Ammon's horn (tissue), 1 donor: ENCODE measurements at places on chromosomes 1 and 21.
A peak's percentile ranks its signal among the peaks of the same experiment; 100 is the strongest.

- no peak for DNase-seq
Measured at GRCh38 chr1:41444246-41444645, 40.2 kb downstream of the EDN2 start.

DNA sequence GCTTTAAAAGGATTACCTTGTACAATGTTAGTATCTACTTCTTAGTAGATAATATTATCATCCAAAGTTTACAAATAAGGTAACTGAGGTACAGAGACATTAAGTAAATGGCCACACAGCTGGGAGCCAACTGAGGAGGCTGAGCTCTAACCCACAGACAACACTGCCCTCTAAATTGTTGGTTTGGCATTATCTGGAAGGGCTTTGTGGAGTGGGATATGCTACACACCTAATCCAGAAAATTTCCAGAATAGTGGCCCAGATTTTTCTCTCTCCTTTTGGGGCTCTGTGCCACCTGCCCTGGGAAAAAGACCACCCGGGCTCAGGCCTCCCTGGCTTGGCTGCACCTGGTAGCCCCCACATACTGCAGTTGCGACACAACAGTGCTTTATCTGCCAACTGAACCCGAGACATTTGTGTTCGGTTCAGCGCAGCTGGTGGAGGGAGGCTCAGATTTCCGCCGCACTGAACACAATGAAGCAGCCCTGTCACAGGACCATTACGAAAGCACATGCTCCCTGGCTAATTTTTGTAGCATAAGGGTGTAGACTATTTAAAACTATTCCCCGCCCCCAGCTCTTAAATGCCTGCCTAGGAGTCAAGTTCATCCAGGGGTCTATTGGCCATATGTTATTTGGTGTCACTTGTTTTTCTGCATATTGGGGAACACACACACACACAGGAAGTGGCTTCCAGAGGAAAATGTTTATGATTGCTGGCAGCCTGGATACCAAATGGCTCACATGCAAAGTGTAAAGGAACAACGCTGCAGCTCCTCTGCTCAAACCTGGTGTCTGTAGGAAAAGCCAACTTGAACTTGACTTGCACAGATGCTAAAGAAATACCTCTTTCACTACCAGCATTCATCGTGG, 92.3 kb upstream of the ESRRG start:
- peak; percentile 59 for DNase-seq

GRCh38 chr1:67750691-67751054, 65.7 kb downstream of the GADD45A start:
- no peak for DNase-seq

DNA sequence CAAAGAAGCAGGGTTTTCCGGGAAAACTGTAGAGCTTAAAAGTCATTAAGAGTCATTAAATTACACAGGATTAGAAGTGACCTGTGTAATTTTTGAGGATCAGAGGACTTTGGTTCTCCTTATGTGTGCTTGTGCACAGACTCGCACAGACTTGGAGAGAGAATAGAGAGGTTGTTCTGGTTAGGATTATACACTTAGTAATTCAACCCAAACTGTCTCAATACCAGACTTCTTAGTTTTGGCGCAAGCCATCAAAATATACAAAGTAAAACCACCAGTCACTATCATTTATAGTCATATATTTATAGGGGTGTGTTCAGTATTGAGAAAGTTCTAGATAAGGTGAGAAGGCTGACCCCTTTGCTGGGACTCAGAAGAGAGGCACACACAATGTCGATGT, 112.3 kb downstream of the HLX start:
- no peak for DNase-seq

DNA sequence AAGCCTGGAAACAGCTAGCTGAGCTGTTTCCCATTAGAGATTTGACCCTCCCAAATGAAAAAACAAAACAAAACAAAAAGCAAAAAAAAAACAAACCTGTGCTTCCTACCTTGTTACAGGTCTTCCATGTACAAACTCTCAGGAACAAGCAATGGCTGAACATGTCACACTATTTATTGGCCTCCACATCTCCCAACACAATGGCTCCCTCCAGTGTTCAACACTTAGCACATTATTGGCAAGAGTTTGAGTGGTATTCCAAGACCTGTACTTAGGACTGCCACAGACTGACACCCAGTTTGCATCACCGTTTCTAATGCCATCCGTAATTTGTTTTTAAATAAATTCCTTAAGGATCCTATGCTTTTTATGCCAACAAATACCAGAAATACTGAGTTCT, 195.0 kb upstream of the OLFM3 start:
- DNase-seq, result peak; percentile 62

DNA sequence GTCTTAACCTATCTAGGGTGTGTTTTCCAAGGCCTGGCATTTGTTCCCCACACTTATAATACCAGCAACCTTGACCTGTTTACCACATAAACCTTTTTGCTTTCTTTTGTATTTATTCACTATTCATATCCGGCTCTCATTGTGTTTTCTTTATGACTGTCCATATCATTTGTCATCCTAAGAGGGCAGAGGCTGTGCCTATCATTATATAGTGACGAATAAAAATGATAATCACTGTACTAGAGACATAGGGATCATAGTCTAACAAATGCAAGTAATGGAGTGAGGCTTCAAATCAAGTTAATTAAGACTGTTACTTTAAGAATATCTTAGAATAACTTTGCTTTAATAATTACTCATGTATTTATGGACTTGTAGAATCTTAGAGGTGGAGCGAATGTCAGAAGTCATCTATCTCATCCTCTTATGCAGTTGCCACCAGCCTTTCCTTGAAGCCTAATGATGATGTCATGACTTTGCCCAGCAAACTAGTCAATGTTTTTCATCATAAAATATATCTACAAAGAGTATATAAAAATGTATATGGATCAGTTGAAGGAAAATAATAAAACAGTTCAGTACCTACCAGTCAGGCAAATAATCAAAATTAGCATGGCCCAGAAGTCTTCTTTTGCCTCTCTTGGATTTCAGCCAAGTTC, 4.7 kb upstream of the ETV3 start:
- DNase-seq, result no peak

- DNase-seq, result peak; percentile 82
Measured at GRCh38 chr1:55155522-55155921, 59.6 kb downstream of the USP24 start.

DNA sequence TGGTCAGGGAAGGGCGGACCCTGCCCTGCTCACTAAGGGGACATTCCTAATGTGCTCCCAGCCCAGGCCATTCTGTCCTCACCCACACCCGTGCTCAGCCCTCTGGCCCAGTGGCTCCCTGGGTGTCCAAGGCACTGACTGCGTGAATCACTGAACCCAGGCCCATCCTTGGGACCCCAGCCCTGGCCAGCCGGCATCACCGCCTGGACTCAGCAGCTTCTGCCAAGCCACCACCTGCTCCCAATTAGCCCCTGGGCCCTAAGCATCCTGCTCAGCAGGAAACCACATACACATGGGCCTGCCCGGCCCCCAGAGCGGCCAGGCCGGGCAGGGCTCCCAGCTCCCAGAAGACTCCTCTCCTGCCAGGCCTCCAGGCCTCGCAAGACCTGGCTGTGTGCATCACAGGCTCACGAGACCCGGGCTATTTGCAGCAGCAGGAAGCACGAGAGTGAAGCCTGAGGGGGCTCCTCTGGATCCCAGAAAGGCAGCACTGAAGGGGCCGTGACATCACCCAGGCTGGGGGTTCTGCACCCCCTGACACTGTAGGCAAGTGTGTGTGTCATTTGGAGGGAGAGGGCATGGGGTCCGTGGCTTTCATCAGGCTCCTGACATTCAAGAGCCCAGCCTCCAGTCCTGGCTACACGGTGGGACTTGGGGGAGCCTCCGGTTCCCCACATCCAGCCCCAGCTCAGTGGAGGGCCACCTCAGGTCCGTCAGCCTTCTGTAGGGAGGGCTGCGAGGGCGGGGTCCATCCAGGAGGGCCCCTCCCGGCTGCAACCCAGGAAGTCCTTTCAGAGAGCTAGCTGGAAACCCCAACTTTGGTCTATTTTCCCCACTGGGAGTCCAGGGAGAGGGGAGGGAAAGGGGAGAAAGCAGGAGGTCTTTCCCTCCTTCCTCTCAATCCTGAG, 1.6 kb downstream of the MFAP2 start:
- DNase-seq, result no peak

GRCh38 chr1:51833700-51834099, 44.8 kb downstream of the NRDC start:
- DNase-seq, result no peak

- peak; percentile 42 for DNase-seq
Measured at GRCh38 chr1:77283701-77284425, 2.0 kb downstream of the AK5 start.

GRCh38 chr1:8903410-8903809, 24.9 kb upstream of the ENO1 start:
- no peak for DNase-seq

GRCh38 chr1:103075316-103076000, 32.9 kb downstream of the COL11A1 start:
- DNase-seq, result no peak

- DNase-seq, result peak; percentile 7
Measured at GRCh38 chr21:30194701-30195299, 21.1 kb downstream of the CLDN8 start.

- DNase-seq, result no peak
Measured at GRCh38 chr1:221418346-221418745, 323.5 kb downstream of the DUSP10 start.

GRCh38 chr1:191760016-191760415, 398.2 kb upstream of the RGS18 start:
- no peak for DNase-seq

DNA sequence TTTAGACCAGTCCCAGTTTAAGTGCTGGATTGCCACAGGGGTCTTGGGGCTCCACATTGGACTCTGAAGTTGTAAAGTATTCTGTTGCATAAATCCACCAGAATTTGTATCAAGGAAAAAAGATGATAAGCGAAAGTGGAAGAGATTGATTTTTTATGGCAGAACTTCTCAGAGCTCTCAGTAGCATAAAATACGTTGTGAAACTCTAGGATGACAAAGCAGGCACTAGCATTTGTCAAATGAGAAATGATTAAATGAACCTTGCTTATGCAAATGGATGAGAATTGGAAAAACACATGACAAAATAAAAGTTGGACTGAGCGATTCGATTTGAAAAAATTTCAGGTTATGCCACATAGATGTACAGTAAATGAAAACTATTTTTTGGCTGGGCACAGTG, 253.8 kb upstream of the RAB4A start:
- DNase-seq, result no peak

GRCh38 chr1:159188375-159188788, 16.3 kb upstream of the ACKR1 start:
- DNase-seq, result peak; percentile 69

- DNase-seq, result no peak
Measured at GRCh38 chr1:74790453-74790852, 57.5 kb downstream of the TYW3 start.

DNA sequence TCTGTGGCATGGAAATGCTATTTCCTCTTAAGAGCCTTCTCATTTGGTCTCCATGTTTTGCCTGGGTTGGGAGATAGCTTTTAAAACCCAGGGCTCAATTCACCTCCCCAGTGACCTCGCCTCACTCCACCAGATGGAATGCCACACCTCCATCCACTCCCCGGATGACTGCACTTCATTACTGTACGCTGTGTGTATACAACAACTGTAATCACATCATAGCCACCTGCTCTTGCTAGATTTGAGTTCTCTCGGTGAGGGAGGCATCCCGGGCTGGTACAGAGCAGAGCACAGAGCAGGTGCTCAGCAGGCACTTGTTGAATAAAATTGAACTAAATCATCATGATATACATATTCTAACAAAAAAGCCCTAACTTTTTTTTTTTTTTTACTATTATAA, 26.0 kb downstream of the SDE2 start:
- no peak for DNase-seq

- DNase-seq, result peak; percentile 21
Measured at GRCh38 chr1:237562242-237562823, 328.4 kb downstream of the ZP4 start.

DNA sequence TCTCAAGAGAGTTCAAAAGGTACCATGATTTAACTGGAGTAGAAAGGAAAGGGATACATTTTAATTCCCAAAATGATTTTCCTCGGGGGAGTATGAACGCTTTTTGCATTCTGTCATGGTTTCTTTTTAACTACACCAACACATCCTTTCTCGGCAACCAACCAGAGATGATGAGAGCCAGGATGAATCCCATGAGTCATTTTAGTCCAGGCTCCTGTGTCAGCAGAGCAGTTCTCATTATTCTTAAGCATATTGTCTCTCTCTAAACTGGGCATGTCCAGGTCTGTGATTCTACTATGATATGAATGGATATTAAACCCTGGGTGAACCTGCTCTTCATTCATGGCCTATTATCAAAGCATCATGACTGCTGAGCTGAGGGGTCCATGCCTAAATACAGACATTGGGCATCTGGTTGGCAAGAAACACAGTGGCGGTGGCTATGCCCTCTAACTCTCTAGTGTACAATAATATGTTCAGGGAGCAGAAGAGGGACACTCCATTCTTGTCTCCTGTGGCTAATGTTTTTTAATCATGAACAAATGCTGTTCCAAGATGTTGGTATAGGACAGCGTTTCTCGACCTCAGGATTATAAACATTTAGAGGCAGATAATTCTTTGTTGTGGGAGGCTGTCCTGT, 124.3 kb upstream of the ESRRG start:
- peak; percentile 21 for DNase-seq

GRCh38 chr1:9243066-9243739, 8.6 kb downstream of the H6PD start:
- DNase-seq, result no peak

DNA sequence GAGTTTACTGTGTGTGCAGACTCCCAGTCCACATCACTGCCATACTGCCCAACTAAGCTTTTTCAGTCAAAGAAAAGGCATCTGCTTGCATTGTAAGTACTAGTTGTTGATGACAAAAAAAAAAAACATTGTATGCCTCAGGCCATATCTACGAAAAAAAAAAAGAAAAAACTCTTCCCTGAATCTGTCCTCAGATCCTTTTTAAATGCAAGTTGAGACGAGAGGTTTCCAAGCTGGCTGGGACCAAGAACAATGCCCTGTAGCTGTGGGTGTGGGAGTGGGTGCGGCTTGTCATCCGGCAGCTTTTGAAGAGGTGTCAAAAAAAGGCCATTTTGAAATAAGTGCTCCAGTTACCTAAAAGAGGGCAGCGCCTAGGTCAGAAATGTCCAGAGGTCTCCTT, 29.2 kb upstream of the HHAT start:
- no peak for DNase-seq

- DNase-seq, result no peak
Measured at GRCh38 chr1:185439727-185440415, 122.8 kb upstream of the IVNS1ABP start.

GRCh38 chr1:75293270-75293669, 159.1 kb downstream of the LHX8 start:
- DNase-seq, result no peak

DNA sequence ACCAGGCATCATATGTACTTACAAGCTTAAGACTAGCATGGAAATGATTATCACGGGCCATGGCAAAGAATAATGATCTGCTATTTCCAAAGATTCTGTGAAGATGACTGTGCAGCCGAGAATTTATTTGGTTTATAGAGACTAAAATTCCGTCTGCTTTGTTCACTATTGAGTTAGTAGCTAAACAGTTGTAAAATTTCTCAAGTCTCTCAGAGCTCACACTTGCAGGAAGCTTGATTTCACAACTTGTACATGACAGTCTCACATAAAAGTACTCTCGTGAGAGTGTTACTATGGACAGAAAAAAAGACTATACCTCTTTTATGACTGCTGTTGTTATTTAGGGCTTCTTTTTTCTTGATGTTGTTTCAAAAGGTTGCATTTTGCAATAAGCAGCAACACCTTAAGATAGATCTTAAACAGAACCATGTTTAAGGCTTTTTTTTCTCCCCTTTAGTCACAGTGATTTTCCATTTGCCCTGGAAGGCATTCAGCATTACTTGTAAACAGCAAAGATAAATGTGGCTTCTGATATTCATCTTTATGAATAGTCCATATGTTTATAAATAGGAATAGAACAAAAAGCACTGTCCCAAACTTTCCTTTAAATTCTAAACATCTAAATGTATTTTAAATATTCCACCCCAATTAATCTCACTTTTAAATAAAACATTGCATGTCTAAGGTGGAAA, 24.8 kb downstream of the ST6GALNAC5 start:
- no peak for DNase-seq
